ENCODE measurements at places on chromosomes 3 and 15.

- DNase-seq, result no peak
Observed at GRCh38 chr15:80599359-80599758, 95.8 kb upstream of the ABHD17C start.

GRCh38 chr3:111496894-111497559 is 45.0 kb upstream of the CD96 start:
- no peak for DNase-seq

DNA sequence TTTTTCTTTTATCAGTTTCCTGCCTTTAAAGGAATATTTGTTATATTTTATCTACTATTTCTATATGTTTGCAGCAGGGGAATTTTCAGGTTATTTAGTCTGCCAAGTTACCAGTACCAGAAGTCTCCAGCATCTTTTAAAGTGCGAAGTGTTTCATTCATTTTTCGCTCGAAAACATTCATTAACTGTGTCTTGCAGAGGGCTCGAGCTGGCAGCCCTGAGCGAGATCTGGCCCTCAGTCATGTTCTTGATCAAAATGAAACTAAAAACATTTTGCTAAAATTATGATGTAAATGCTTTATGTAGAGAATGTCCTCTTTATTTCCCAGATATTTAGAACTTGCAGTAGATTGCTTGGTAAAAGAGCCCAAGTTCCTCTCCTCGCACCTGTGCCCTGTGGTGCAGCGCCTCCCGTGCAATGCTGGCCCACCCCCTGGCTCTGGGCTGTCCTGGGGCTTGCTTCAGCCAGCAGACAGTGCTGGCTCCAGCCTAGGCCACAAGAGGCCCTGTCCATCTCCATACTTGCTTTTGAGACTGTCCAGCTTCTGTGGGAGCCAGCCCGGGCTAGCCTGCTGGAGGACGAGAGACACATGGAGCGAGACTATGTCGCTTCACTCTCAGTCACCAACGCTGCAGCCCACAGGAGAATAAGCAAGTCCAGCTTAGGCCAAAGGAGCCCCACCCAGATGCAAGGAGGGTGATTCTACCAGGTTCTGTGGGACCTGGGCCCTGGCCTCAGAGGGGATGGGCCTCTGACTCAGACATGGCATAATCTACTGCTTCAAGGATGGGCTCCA is 71.9 kb upstream of the PRR23E start:
- no peak for DNase-seq

DNA sequence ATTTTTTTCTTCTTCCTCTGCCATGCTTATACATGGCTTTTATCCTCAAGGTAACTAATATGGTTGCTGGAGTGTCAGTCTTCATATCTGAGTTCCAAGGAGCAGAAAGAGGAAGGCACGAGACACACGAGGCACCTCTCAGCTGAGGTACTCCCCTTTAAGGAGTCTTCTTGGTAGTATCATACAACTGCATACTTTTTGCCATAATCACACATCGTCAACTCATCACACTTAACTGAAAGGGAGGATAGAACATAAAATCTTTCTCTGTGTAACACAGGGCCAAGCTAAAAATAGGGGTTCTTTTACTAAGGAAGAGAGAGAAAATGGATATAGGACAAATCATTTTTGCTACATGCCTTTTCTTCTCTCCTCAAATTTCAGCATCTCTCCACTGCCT is 104.2 kb downstream of the OXSM start:
- no peak for DNase-seq

GRCh38 chr15:41922353-41922752 is 28.5 kb upstream of the SPTBN5 start:
- DNase-seq, result no peak

GRCh38 chr15:32852771-32853170 is 135.0 kb downstream of the GREM1 start:
- no peak for DNase-seq

- DNase-seq, result no peak
Observed at GRCh38 chr15:71600237-71600636, 210.1 kb upstream of the NR2E3 start.

DNA sequence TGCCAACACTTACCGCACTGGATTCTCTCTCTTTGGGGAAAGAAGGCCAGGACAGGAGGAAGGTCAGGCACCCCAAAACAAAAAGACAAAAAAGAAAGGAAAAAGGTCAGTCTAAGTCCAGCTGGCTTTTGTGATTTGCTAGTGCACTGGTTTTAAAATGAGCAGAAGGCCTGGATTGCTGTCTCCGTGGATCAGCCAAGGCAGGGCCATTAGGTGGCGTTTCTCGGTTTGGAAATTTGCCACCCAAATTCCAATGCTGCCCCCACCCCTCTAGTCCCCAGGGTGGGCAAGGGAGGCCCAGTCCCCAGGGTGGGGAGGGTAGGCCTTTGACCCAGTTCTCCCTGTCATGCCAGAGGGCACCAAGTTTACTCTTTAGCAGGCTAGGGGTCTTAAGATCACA is 33.3 kb downstream of the TLE3 start:
- DNase-seq, result no peak

GRCh38 chr3:108208831-108209230 is 13.4 kb downstream of the IFT57 start:
- no peak for DNase-seq

DNA sequence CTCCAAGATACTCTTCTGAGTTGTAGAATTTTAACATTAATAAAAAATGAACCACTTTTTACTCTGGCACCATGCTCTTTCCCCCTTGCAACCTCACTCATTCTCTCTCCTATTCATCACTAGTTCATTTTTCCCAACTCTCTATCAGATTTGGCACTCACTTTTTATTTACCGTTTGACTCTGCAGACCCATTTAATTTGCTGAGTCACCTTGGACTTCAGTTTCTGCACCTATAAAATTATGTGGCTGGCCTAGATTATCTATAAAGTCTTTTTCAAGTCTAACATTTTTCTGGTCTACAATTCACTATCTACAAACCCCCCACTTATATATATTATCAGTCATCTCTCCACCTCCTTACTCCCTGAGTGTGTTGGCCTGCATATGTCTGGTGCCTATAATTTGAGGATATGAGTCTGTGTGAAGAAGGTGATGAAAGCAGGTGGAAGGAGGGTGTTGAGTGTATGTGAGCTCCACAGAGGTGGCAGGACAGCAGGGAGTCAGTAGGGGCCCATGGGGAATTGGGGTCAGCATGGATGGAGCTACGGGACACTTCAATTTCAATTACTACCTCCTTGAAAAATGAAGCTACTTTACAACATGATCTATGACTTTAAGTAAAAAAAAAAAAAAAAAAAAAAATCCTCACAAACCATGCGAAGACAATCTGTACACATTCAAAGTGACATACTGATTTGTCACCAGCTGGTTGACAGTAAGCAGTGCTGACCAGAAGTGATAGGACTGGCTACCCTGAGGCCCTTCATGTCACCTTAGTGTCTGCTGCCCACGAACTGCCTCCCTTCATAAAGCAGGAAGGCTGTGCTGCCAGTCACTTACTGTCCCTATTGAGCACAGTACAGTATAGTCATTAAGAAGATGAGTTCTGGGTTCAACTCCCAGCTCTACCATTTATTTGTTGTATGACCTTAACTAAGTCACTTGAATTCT is 334.2 kb upstream of the IL12A start:
- DNase-seq, result no peak

GRCh38 chr3:112046599-112046998 is 12.1 kb downstream of the TMPRSS7 start:
- no peak for DNase-seq

DNA sequence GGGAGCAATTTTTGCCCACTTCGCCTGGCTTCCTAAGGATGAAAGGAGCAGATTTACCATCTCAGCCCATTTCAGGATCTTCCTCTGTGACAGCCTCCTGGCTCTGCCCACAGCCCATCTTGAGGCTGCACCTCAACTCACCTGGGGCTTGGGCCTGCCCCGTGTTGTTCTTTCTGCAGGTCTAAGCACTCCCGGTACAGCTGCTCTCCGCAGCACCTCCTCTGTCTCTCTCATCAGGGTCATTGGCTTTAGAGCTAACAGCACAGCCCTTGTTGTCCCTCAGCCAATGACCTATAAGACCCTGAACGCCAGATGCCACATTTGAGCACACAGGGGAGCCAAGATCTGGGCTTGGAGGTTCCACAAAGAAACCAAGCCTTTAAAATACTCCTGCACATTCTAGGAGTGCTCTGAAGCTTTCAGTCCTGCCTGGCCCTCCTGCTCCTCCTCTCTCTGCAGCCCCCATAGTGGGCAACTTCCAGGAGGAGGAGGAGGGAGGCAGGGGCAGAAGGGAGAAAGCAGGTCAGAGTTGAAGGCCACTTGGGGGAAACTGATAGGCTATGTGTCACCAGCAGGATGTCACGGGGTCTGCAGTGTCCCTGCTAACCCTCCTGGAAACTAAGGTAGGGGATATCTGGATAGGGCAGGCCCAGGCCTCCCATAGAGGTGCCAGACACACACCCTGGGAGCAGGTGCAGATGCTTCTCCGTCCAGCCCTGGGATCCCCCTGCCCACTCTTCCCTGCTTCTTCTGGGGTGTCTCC is 115.6 kb downstream of the ETFA start:
- DNase-seq, result no peak

DNA sequence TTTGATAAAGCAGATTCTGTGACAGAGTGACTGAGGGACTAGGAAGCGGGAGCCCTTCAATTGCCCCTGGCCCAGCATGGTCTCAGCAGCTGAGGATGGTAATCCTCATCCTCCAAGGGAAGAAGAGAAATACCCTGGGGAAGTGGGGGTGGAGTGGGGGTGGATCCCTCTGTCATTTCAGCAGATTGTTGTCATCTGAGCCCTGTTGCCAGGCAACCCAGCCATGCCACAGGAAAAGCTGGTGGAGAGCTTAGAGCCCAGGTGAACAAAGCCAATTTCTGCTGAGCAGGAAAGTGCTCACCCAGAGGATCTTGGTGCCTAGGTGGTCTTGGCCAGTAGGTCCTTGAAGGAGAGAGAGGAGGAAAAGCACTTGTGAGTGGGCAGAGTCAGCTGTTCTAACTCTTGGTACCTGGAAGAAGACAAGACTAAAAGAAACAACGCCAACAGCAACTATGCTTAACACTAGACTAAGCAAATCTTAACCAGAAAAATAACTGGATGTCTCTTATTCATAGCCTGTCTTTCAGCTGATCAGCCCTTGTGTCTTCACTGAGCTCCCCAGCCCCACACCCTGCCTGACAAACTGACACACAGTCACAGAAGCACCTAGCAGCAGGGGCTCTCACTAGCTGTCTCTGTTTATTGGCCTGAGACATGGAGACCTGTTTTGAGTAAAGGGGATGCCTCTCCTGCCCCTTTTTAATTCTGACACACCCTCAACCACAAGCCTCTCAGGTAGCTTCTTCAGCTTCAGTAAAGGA is 40.1 kb upstream of the DCLK3 start:
- DNase-seq, result no peak

DNA sequence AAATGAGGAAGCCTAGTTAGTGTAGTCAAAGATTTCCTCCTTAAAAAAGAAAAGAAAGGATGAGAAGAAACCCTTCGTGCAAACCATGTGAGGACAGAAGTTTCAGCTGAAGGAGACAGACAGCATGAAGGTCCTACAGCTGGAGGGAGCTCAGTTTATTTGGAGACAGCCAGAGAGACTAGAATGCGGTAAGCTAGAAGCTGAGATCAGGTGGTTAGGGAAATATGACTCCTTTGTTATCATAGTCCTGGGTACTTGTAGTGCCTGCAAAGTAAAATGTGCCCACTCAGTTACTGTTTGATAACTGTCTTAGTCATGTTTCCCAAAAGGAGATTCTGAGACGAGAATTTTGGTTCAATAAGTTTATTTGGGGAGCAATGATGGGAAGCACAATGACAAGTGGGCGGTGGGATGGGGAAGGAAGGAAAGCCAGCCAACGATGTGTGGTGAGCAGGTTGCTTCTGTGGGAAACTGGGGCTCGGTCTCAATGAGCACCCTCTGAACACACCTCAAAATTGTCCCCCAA is 178.8 kb upstream of the SNTN start:
- no peak for DNase-seq

- no peak for DNase-seq
Observed at GRCh38 chr3:62586356-62586755, 213.0 kb upstream of the FEZF2 start.

- no peak for DNase-seq
Observed at GRCh38 chr3:60094392-60094947, 1044.6 kb upstream of the CFAP20DC start.

DNA sequence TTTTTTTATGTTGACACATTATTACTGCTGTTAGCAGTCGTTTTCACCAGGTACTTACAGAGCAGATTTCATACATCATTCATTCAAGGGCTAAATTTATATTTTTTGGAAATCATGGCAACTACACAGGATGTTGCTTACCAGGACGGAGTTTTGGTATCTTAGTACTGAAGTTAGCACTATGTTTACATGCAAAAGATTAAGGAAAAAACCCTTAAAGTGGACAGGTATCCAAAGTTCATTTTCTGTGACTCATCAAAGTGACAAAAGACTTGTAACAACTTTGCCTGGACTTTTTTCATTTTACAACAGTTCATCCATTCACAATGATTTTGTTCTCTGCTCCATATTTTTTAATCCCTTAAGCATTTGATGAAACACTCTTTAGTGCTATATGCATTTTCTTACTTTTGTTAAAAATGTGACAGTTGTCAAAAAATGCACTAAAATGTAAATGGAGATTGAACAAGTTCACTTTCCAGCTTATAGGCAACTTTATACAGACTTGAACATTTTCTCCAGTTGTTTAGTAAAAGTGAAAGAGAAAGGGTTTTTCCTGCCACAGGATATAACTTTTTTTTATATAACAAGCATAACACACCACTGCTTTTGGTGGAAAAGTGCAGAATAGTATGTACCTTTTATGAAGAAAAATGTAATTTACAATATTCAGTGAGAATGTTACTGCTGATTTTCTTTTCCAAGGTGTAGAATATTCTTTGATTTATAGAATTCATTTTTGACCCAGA is 104.1 kb downstream of the STT3B start:
- no peak for DNase-seq

DNA sequence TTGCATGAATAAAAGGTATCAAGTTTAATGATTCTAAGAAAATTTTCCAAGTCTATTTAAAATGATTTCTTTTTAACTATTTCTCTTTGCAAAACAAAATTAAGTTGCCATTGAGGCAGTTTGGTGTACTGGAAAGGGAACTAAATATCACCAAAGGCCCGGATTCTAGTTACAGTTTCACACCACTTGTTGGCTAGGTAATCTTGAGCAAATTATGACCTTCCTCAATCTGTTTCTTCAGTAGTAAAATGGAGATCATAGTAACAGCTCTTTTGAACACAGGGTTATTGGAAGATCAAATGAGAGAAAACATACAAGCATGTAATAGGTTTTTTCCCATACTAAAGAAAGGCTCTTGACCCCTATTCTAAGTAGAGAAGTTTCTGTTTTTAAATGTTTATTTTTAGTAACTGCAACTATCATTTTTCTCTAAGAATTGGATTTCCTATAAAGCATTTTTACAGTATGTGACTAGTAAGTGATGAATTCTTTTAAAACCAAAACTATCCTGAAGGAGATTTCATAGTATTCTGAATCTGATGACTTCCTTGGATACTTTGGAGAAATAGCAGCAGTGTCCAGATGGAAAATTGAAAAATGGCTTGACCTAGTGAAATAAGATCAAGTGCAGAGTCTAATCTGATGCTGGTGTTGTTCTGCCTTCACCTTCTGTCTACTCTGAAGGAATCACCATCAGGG is 15.7 kb downstream of the SCAANT1 start:
- no peak for DNase-seq

GRCh38 chr3:126358816-126359181 is 1.6 kb upstream of the KLF15 start:
- no peak for DNase-seq

Measured in central memory CD4-positive, alpha-beta T cell (primary cell).